ENCODE measurements at places on chromosomes 12 and 14. TPM values are rescaled to one million over a fixed set of nuclear protein-coding genes. Genes with fewer than 3 reads are reported as not detected.

Gene KRT3
- total RNA-seq = not detected

Gene NFE2
- total RNA-seq = not detected

Gene ACVRL1
- total RNA-seq = 0.61 TPM

Gene FLRT2
- 53.2 TPM for total RNA-seq

Gene GPD1
- 0.39 TPM for total RNA-seq

Gene FGF23
- not detected for total RNA-seq

Gene OTOGL
- total RNA-seq = not detected

Gene MORN3
- total RNA-seq = not detected

Gene CDK17
- total RNA-seq = 52.5 TPM

Gene HNRNPC
- total RNA-seq = 909 TPM

Gene FAM186B
- 0.15 TPM for total RNA-seq

Gene P2RX2
- total RNA-seq = not detected

Gene DGKA
- total RNA-seq = 232 TPM

Gene ADCY4
- 0.23 TPM for total RNA-seq

Gene LTA4H
- 129 TPM for total RNA-seq

Gene CCDC91
- 22.8 TPM for total RNA-seq

Gene CMTM5
- not detected for total RNA-seq

Gene PRH2
- total RNA-seq = not detected

Gene TMTC3
- 34.6 TPM for total RNA-seq

Gene BEGAIN
- total RNA-seq = 1.1 TPM

Gene NID2
- 1.6 TPM for total RNA-seq

Gene GALNT6
- 72.2 TPM for total RNA-seq

Gene HOXC9
- total RNA-seq = 5.2 TPM

Gene PPM1H
- total RNA-seq = not detected

Gene MYBPC1
- not detected for total RNA-seq

Gene RTN1
- total RNA-seq = not detected

Gene STAC3
- not detected for total RNA-seq

Gene KRT74
- total RNA-seq = not detected

Gene TESPA1
- not detected for total RNA-seq

Gene CKAP4
- 223 TPM for total RNA-seq

Gene MVK
- total RNA-seq = 47.9 TPM

Gene TMEM253
- total RNA-seq = 0.31 TPM

Gene NPFF
- not detected for total RNA-seq

Gene CLEC2B
- 1.6 TPM for total RNA-seq

Gene HOXC4
- total RNA-seq = 4.1 TPM

Gene GARIN6
- total RNA-seq = not detected

Gene LPAR5
- 15.7 TPM for total RNA-seq

Gene GRIP1
- total RNA-seq = 4.7 TPM

Gene WNT1
- total RNA-seq = not detected

Gene RHOJ
- total RNA-seq = not detected

Gene RNFT2
- 0.34 TPM for total RNA-seq

Gene RAB21
- 14.3 TPM for total RNA-seq

Gene ZNF384
- total RNA-seq = 11.6 TPM

Gene SELPLG
- 0.08 TPM for total RNA-seq

Gene PFKM
- total RNA-seq = 50.0 TPM

Gene SIX4
- total RNA-seq = 9.5 TPM

Gene BCL11B
- total RNA-seq = 7.8 TPM

Gene CLEC2D
- 0.19 TPM for total RNA-seq

Gene E2F7
- total RNA-seq = 7.8 TPM

Gene CBX5
- 25.7 TPM for total RNA-seq

Gene SNX6
- 114 TPM for total RNA-seq

Gene DUSP16
- total RNA-seq = 13.2 TPM

Gene ZBTB42
- total RNA-seq = 2.3 TPM

Gene OR4N2
- not detected for total RNA-seq

Gene PLCZ1
- total RNA-seq = not detected

Gene KRT82
- not detected for total RNA-seq

Gene DPPA3
- not detected for total RNA-seq

Gene DNM1L
- 79.3 TPM for total RNA-seq

Gene PPP1R36
- 1.8 TPM for total RNA-seq

Measured in hair follicular keratinocyte (primary cell).